SJCRH30 (cell line): ENCODE measurements at places on chromosomes 7 and 10. TPM values are rescaled to one million over a fixed set of nuclear protein-coding genes. Genes with fewer than 3 reads are reported as not detected.

DNA sequence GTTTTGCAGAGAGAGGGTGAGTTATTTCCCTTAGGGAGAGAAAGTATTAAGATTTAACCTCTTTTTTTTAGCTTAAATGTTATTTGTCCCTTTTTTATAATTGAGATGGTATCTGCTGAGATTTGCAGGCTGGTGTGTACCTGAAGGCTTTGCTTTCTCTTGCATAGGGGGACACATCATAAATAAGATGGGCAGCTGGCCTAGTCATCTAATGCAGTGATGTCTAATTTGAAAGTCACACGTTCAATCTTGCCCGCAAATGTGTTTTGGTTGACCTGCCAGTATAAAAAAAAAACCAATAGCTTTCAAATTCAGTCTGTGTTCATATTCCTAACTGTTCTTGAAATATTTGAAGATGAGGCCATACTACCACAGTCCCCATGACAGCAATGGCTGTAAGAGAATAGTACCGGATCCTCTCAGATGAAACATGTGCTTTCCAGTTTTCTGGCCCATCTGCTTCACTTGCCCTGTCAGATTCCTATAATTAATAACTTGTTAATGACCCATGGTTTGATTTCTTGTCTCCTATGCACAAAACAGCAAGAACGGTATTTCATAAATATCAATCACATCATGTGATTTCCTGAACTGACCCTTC, 914.2 kb downstream of the IPMK start:
- DNase-seq, result no peak
- no peaks in the 10 kb centered on the region for H3K4me1 ChIP-seq
- no peaks in the 10 kb centered on the region for H3K36me3 ChIP-seq
- no peak overlapping the region for H3K4me3 ChIP-seq
- H3K27me3 ChIP-seq, result no peaks in the 10 kb centered on the region

DNA sequence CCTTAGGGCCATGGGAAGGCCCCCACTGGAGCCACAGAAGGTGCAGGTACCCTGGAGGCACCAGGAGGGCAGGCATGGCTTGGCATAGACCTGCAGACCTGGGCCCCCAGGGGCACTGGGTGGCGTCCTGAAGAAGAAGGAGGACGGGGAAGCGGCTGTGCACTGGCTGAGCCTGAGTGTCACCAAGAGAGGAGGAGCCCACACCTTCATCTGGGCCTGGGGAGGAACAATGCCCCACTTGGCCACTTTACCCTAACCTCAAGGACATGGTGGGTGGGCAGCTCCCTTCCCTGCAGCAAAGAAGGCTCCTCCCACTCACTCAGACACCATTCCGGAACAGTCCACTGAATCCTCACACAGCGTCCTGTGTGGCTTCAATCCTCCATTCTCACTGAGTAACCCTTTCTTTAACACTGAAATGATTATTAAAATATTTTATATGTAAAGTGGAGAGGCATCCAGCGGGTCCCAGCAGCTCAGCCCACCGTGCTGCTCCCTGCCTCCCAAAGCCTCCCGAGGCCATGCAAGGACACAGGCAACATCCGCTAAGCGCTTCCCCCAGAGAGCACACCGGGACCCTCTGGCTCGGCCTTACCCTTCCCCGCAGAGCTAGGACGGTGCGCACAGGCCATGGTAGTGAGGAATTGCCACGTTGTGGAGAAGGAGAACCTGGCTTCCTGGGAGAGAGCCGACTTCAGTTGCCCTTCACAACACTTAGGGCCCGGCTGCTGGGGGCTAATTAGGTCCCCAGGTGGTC, 516.7 kb upstream of the MGMT start:
- H3K4me1 ChIP-seq, result no peaks in the 10 kb centered on the region
- H3K27ac ChIP-seq, result no peak overlapping the region
- no peak for DNase-seq
- H3K4me3 ChIP-seq, result no peak overlapping the region
- no peaks in the 10 kb centered on the region for H3K36me3 ChIP-seq

DNA sequence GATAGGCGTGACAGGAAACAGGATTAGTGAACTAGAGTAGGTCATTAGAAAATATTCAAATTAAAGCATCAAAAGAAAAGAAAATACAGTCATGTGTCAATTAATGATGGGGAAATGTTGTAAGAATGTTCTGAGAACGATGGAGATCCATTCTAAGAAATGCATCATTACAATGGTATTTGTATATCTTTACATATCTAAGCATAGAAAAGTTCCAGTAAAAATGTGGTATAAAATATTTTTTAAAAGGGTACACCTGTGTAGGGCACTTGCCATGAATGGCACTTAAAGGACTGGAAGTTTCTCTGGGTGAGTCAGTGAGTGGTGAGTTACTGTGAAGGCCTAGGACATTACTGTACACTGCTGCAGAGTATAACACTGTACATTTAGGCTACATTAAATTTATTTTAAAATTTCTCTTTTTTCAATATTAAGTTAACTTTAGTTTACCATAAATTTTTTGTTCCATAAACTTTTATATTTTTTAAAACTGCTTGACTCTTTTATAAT, 282.5 kb downstream of the BMPER start:
- no peaks in the 10 kb centered on the region for H3K36me3 ChIP-seq
- H3K4me1 ChIP-seq, result no peaks in the 10 kb centered on the region
- H3K4me3 ChIP-seq, result no peak overlapping the region

GRCh38 chr7:142542105-142542504, 207.2 kb upstream of the PRSS1 start:
- H3K36me3 ChIP-seq, result no peaks in the 10 kb centered on the region
- H3K4me3 ChIP-seq, result no peak overlapping the region
- no peaks in the 10 kb centered on the region for H3K27me3 ChIP-seq
- no peak overlapping the region for H3K27ac ChIP-seq

GRCh38 chr10:86298501-86299001, 68.0 kb downstream of the GRID1 start:
- no peaks in the 10 kb centered on the region for H3K36me3 ChIP-seq
- H3K27ac ChIP-seq, result no peak overlapping the region
- no peaks in the 10 kb centered on the region for H3K27me3 ChIP-seq
- no peak for DNase-seq

DNA sequence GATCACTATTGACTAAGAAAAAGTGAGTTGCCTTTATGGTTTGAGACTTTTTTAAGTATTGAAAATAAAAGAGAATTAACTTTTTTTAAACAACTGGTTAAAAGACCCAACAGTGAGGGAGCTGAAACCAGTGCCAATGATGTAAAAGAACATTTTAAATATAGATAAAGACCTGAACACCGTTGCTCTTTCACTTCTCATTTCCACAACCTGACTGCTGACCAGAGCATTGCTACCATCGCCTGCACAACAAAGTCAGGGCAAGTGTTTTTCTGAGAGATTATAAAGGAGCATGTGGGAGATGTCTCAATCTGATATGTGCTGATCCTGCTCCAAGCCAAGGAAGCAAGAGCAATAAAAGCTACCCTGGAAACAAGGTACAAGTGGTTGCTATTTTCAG, 34.7 kb downstream of the IMMP2L start:
- H3K27me3 ChIP-seq, result no peaks in the 10 kb centered on the region
- 0 out of 2 replicates have a peak, but pooled peaks cover 7% of the 10 kb centered on the region for H3K4me1 ChIP-seq
- DNase-seq, result no peak

DNA sequence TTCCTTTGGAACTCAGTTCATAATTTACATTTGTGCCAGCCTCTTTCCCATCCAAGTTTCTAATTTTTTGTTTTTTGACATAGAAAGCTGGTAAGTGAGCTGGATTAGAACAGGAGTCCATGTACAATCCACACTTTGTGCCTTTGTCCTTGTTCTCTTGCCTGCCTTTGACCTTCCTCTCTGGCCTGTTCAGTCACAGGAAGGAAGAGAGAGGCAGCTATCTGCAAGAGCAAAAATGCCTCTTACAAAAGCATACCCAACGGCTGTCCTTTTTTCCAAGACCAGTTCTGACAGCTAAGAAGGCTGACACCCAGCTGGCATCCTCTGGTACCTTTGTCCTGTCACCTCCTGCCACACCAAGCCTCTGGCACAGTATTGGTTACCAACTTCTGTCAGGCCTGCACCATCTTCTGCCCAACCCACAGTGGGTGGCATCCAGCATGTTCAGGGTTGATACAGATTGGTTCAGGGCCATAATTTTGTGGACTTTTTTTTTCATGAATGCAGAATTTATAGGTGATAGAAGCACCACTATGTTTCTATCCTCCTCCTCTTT, 133.7 kb upstream of the KLF14 start:
- H3K27ac ChIP-seq, result no peak overlapping the region
- H3K27me3 ChIP-seq, result no peaks in the 10 kb centered on the region
- DNase-seq, result no peak
- H3K4me1 ChIP-seq, result no peaks in the 10 kb centered on the region
- peaks cover 3% of the 10 kb centered on the region for H3K36me3 ChIP-seq

DNA sequence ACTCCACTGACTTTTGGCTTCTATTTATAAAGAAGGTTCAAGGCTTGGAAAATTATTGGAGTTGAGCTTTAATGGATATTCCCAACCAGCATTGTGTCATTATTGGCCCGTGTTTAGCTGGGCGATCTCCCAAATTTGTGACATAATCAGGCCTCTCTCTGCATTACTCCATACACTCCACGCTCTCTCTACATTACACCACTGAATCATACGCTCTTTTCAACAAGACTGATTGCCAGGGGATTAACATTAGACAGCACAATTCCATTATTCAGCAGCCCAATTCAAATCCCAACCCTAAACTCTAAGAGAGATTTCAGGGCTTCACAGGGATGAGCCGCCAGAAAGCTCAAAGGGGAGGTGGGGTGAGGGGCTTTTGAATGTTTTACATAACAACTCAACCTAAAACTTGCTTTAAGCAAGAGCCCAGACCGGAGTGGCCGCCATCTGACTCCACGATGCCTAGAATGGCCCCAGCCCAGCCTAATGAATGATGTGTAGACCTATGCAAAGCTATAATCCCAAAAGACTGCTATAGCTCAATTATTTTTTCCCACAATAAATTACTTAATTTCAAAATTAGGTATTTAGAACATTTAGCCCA, 61.8 kb downstream of the FGFR2 start:
- no peak overlapping the region for H3K27ac ChIP-seq
- no peaks in the 10 kb centered on the region for H3K27me3 ChIP-seq
- no peak overlapping the region for H3K4me3 ChIP-seq
- DNase-seq, result no peak
- H3K36me3 ChIP-seq, result peaks cover 8% of the 10 kb centered on the region

GRCh38 chr10:79130255-79130654, 61.5 kb downstream of the ZMIZ1 start:
- H3K27me3 ChIP-seq, result no peaks in the 10 kb centered on the region
- DNase-seq, result no peak
- peaks cover 3% of the 10 kb centered on the region; the same call in 1 of the 2 replicates for H3K36me3 ChIP-seq
- H3K27ac ChIP-seq, result peak overlapping the region; percentile 34; the same call in 1 of the 2 replicates

- no peak overlapping the region for H3K4me3 ChIP-seq
- no peak for DNase-seq
- H3K36me3 ChIP-seq, result no peaks in the 10 kb centered on the region
- no peaks in the 10 kb centered on the region for H3K4me1 ChIP-seq
Observed at GRCh38 chr7:7519528-7519927, 16.1 kb downstream of the COL28A1 start.

- DNase-seq, result no peak
- H3K27ac ChIP-seq, result no peak within 1 kb of the TSS
- no peaks in the 10 kb centered on the region; the same call in 1 of the 2 replicates for H3K27me3 ChIP-seq
- no peak within 1 kb of the TSS for H3K4me3 ChIP-seq
- no peaks in the 10 kb centered on the region for H3K36me3 ChIP-seq
- no peaks in the 10 kb centered on the region for H3K4me1 ChIP-seq
Observed at GRCh38 chr7:50092579-50093491, at the start of gene ZPBP. Gene ZPBP (minus strand): TSS chr7:50093246. CDS start chr7:50093194, 52 bp downstream.

DNA sequence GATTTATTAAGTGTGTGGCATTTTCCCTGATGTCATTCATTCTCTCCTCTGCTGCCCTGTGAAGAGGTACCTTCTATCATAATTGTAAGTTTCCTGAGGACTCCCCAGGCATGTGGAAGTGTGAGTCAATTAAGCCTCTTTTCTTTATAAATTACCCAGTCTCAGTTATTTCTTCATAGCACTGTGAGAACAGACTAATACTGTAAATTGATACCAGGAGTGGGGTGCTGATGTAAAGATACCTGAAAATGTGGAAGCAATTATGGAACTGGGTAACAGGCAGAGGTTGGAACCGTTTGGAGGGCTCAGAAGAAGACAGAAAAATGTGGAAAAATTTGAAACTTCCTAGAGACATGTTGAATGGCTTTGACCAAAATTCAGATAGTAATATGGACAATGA, 711.8 kb upstream of the GRM3 start:
- no peaks in the 10 kb centered on the region for H3K4me1 ChIP-seq
- DNase-seq, result no peak
- H3K27me3 ChIP-seq, result no peaks in the 10 kb centered on the region

GRCh38 chr10:46314071-46314470, 27.3 kb downstream of the ANTXRL start:
- no peak overlapping the region for H3K27ac ChIP-seq
- DNase-seq, result no peak
- H3K4me3 ChIP-seq, result no peak overlapping the region
- no peaks in the 10 kb centered on the region for H3K27me3 ChIP-seq
- H3K36me3 ChIP-seq, result no peaks in the 10 kb centered on the region
- no peaks in the 10 kb centered on the region for H3K4me1 ChIP-seq

DNA sequence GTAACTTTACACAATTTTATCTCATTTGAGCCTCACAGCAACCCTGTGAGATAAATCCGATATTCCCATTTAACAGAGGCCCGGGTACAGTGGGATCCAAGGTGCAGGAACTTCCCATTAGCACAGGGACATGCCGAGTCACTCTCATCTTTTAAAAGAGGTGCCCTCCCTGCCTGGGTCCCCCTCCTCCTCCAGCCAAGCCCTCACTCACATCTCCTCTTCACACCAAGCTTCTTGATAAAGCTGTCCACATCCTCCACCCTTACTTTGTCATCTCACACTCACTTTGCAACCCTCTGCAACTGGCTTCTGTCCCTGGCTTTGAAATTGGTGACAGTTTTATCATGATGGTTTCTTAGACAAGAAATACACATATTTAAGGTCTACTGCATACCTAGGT, 144.6 kb upstream of the RHEB start:
- no peaks in the 10 kb centered on the region for H3K27me3 ChIP-seq
- no peak overlapping the region for H3K4me3 ChIP-seq
- H3K4me1 ChIP-seq, result peaks cover 16% of the 10 kb centered on the region
- no peak overlapping the region for H3K27ac ChIP-seq
- H3K36me3 ChIP-seq, result peaks cover 2% of the 10 kb centered on the region; the same call in 1 of the 2 replicates

ENKUR gene
- total RNA-seq, result not detected in 2 replicates

CLCN1 gene
- total RNA-seq, result not detected in 2 replicates

SFMBT2 gene
- 7.4 and 8.2 TPM in 2 replicates for total RNA-seq

HYAL4 gene
- total RNA-seq, result not detected in 2 replicates

TMEM236 gene
- not detected in 2 replicates for total RNA-seq
